Left cardiac atrium (tissue), 4 donors: ENCODE measurements at places on chromosomes 3 and 15.

DNA sequence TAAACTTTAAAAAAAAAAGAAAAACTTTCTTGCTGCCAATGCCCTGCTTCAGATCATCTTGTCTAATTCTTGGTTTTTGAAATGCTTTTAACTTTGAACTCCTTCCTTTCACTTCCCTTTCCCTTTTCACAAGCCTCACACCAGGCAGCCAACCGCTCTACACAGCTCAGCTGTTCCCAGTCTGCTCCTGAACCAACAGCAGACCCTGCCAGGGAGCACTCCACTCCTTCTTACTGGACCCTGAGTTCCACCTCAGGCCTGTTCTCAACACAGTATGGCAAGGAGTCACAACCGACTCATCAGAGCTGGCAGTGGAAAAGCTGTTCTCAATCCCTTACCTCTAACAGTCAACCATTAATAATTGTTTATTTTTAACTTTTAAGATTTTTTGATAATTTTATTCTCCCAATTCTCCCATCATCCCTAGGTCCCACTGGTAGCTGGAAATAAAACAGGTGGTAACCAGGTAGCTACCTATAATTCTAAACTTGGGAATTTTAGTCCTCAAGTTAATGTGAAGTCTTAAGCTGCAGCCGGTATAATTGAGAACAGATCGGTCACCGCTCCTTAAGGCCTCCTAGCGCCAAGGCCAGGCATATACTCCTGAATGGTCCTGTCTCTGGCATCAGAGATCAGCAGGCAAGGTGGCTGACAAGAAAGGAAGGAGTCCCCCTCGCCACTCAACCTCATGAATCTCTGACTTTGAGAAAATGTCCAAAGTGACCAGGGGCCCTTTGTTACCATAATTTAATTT, 43.9 kb downstream of the BOC start:
- no peak for DNase-seq

GRCh38 chr3:50132421-50133282, 22.5 kb upstream of the SEMA3F start:
- DNase-seq = no peak

GRCh38 chr3:17070161-17070959, 185.6 kb downstream of the PLCL2 start:
- DNase-seq = peak; percentile 34

GRCh38 chr3:52140000-52140399, 14.2 kb downstream of the POC1A start:
- DNase-seq = peak; percentile 45

- DNase-seq = no peak
These were observed 22.8 kb downstream of the RGMA start for GRCh38 chr15:93066224-93066681.

- DNase-seq = no peak
These were observed 93.1 kb downstream of the GMPS start for GRCh38 chr3:155963570-155963969.

DNA sequence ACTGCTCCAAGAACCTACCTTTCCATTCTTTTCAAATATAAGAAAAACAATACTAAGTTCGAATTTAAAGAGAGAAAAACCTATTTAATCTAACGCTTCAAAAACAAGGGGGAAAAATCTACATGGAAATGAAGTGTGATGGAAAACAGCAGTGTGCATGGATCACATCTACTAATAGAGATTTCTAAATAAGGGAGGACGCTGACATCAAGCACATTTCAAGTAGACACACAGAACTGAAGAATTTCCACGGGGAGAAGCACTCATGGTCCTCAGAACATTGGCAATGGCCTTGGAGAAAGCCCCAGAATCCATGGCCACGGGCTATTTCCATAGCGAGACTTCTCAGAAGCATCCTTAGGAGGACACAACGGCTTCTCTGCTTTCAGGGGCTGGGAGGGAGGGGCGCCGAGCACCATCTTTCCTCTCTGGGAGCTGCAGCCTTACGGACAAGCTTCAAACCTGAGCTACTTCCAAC, 1.0 kb downstream of the TASOR start:
- no peak for DNase-seq

DNA sequence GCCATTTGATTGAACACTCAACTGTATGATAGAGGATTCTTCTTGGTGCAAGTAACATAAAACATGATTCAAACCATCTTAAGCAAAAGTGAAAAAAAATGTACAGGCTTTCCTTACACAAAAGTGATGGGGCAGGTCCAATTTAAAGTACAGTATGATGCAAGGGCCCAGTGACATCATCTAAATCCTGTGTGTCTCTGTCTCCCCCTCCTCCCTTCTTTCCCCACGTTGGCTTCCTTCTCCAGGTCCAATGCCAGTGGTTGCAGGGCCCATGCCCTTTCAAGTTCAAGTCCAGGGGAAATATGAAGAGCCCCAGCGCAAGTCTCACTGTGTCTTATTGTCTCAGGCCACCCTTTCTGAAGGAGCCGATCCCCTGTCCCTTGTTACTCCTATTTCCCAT, 332.3 kb downstream of the SHQ1 start:
- no peak for DNase-seq

- no peak for DNase-seq
These were observed 77.1 kb downstream of the PDZRN3 start for GRCh38 chr3:73547427-73548248.

- peak; percentile 40 for DNase-seq
These were observed 258.7 kb downstream of the SLCO3A1 start for GRCh38 chr15:92112180-92112579.

DNA sequence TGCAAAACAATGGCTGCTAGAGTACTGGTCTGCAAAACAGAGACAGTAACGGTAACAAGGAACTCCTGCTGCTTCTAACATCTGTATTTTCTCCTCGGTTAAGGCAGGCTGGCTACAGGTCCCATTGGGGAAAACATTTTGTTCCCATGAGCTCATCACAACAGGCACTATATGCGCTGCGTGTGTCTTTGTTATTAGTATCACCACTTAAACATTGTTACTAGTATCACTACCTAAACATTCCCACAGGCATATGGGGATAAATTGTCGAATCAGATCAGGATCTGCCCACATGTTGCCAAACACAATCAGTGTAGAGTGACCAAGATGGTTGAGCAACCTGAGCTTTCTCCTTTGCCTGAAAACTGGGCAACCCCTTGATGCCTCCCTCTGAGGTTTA, 77.2 kb downstream of the TOP2B start:
- no peak for DNase-seq

- DNase-seq = no peak
These were observed 28.3 kb upstream of the HHATL start for GRCh38 chr3:42730706-42731420.

DNA sequence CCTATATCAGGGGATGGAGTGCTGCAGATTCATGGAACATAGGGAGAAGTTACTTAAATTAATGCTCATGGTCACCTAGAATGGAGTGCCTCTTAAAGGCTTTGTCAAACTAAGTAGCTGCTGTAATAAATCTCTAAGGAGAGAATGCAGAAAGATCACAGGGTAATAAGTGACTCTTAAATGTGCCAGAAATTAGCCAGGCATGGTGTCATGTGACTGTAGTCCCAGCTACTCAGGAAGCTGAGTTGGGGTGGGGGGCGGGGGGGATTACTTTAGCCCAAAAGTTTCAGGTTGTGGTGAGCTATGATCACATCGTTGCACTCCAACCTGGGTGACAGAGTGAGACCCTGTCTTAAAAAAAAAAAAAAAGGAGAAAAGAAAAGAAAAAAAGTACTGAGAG, 90.9 kb upstream of the ASB14 start:
- no peak for DNase-seq

GRCh38 chr3:72338942-72339669, 509.1 kb downstream of the SHQ1 start:
- DNase-seq = peak; percentile 70

GRCh38 chr3:3016226-3016625, 93.9 kb downstream of the IL5RA start:
- DNase-seq = no peak

GRCh38 chr15:56369234-56369633, 4.0 kb downstream of the TEX9 start:
- DNase-seq = no peak

GRCh38 chr3:53161820-53162671, 1.0 kb downstream of the PRKCD start:
- no peak for DNase-seq

DNA sequence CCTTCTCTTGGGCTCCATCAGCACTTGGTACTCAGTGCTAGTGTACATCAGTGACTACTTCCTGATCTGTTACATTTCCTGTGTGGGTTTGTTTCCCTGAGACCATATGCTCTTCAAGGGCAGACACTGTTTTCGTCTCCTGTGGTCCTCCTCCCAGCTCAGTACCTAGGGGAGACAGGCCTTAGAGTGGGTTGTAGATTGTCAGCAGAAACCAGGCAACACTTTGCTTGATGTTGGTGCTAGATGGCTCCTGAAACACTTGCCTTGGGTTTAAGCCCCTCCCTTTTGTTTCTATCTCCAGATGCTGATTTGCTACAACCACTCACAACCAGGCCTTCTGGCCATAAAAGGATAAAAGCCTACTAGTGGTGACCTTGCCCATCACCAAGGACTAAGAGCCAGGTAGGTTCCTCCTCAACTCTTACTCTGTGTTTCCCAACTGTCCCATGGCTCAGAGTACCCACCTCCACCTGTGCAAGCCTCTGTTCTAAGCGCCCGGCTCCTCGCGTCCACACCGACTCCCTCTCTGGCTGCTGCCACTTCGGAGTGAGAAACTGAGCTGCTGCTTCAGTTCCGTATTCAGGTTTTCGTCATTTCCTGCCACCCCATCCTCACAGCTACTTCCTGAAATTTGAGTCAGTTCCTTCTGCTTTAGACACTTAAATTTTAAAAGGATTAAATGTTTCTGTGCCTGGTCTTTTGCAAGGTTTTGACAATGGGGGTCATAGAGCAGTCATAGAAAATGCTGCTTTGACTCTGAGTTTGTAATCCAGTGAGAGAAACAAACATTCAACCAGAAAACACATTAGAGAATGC, at the start of gene HCLS1:
Gene HCLS1, minus strand, starts transcription at position 548 of the 816 bp plus-strand sequence. CDS start 2,556 bp downstream, outside the sequence.
- peak; percentile 31 for DNase-seq

GRCh38 chr3:124372775-124373174, 357.5 kb upstream of the UMPS start:
- no peak for DNase-seq

DNA sequence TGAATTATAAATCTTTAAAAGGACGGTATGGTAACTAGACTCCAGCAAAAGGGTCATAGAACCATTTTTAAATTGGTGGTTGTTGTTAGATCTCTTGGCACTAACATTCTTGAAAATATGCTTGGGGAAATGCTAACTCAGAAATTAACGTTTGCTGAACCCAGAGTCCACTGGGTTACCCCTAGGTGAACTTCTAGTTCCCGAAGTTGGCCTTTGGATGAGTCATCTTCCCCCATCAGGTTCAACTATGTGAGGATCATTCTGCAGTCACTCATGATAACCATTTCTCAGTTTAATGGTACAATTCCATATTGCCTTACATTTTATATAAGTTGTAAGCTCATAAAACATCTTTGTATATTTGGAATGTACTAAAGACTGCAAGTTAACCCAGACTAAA, 204.7 kb downstream of the THSD4 start:
- no peak for DNase-seq

GRCh38 chr3:129526121-129526900, 2.1 kb upstream of the RHO start:
- no peak for DNase-seq

GRCh38 chr3:107643038-107643883, 120.5 kb downstream of the BBX start:
- DNase-seq = no peak

DNA sequence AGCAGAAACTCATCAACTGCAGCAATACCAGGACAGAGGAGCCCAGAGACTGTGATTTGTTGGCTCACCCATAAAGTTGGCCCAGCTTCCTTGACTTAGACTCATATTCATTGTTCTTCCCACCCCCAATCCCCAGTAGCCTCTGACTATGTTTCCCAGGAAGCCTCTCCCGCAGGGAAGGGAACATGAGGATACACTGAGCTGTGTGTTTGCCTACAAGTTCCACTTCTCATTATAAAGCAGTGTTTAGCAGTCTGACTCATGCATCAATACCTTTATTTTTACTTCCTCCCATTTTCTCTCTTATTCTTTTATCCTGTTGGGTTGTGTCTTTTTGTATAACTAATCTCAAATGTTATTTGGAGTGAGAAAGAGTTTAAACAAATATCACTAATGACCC, 111.6 kb upstream of the PHLDB2 start:
- no peak for DNase-seq

DNA sequence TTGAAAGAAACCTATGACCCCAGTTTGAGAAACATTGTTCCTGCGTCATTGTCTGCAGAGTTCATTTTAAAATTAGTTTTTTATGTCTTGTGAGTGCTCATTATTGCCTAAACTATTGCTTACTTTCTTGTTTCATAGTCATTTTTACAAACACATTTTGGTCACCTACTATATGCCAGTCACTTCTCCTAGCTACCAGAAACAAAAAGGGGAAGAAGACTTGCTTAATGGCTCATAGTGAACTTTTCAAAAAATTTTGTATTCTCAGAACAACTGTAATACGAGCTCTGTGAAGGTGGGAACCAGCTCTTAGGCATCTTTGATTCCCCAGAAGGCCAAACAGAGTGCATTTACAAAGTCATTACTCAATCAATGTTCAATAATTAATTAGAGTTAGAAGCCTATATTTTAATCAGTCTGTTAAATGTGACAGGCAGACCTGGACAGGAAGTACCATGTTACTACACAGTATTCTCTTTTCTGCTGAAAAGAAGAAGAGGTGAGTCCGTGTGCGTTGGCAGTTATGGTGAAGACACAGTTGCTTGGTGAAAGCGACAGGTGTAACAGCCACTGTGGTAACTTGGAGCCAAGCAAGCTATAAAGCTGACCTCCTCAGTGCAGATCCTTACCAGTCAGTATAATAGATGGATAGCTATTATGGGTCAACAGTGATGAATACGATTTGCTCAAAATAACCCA, 46.6 kb downstream of the DPPA2 start:
- no peak for DNase-seq

GRCh38 chr3:27312044-27312668, 57.0 kb downstream of the NEK10 start:
- DNase-seq = no peak

DNA sequence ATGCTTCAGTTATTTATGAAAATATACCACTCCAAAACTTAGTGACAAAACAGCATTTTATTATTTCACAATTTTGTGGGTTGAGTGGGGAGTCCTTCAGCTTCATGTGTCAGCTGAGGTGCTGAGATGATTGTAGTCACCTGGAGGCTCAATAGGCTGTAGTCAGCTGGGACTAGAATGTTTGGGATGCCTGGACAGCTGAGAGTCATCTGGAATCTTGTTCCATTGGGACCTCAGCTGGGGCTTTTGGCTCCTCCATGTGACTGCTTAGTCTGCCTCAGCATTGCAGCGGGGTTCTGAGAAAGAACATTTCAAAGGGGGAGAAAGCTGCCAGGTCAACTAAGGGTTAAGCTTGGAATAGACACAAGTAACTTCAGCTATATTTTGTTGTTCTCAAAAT, 13.4 kb downstream of the STT3B start:
- DNase-seq = no peak

- peak; percentile 69 for DNase-seq
These were observed 1.8 kb downstream of the HES1 start for GRCh38 chr3:194137506-194138474.

DNA sequence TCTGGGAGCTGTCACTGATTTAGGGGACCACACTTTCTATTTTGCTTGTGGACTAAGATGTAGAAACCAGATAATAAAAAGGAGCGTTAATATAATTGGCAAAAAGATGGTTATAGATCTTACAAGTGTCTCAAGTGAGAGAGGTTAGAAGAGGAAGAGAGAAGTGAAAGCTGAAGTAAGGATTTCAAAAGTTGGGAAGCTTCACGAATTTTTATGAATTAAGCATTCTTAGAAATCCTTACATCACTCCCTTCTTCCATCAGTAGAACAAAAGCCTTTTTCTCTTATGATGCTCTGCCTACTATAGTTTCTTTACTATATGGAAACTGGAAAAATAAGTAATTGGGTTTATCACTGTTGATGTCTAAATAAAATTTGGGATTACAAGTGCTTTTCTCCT, 146.5 kb downstream of the FNDC3B start:
- no peak for DNase-seq
